ENCODE measurements at places on chromosomes 2 and 18.

DNA sequence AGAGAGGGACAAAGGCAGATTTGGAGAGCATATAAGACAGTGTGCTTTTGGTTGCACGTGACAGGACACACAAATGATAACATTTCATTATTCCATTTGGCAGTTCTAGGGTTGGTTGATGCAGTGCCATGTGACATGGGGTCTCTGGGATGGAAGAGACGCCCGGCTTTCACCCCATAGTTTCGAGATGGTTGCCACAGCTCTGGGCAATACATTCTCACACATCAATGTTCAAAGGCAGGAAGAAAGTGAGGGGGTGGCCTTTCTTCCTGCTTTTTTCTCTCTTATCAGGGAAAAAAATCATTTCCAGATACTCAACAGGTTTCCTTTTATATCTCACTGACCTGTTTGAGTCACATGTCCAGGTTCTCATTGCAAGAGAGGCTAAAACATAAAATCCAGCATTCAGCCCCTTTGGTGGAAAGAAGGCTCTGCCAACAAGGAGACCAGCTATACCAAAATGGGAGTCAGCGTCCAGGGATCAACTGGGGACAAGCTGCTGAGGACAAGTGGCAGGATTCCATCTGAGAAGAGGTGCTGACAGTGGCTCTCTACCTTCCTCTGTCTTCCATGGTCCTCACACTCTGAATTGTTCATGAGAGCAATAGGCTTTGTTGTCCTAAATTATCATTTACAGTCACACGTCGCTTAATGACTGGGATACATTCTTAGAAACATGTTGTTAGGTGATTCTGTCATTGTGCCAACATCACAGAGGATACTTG, 29.1 kb upstream of the ANKRD44 start:
- DNase-seq = no peak

GRCh38 chr2:187825-188224, 76.0 kb downstream of the SH3YL1 start:
- no peak for DNase-seq

DNA sequence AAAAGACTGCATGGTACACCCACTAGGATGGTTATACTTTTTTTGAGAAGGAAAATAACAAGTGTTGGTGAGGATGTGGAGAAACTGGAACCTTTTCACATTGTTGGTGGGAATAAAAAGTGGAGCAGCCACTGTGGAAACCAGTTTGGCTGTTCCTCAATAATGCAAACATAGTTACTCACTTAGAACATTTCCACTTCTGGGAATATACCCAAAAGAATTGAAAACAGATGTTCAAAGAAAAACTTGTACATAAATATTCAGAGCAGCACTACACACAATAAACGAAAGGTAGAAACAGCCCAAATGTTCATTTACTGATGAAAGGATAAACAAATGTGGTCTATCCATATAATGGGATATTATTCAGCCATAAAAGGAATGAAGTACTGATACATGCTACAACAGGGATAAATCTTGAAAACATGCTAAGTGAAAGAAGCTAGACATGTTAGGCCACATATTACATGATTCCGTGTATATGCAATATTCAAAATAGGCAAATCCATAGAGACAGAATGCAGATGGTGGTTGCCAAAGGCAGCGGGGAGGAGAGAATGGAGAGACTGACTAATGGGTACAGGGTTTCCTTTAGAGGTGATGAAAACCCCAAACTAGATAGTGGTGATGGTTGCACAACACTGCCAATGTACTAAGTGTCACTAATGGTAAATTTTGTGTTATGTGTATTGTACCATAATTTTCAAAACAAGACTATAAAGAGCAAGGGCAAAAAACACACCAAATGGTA, 20.9 kb upstream of the LMAN1 start:
- DNase-seq = no peak

- DNase-seq = no peak
Observed at GRCh38 chr2:33782395-33783230, 183.5 kb upstream of the FAM98A start.

DNA sequence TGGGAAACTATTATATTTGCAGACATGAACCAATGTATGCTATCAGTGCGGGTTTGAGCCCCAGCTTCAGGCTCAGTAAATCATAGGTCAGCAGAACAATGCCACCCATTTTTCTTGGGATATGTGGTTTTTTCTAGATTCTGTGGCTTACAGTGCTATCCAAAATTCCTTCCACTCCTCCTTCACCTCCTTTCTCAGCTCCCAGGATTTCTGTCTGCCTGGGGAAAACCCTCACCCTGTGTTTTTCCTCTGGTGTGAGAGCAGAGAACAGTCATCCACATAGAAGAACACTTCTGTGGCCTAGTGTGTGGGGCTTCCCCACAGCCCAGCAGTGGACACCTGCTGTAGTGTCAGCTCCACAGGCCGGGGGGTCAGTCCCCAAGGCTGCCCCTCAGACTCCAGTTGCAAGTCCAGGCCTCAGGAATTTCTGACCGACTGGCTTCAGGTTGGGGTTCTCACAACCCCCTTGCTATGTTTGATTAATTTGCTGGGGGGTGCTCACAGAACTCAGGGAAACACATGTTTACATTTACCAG, 238.2 kb downstream of the LDLRAD4 start:
- DNase-seq = no peak

DNA sequence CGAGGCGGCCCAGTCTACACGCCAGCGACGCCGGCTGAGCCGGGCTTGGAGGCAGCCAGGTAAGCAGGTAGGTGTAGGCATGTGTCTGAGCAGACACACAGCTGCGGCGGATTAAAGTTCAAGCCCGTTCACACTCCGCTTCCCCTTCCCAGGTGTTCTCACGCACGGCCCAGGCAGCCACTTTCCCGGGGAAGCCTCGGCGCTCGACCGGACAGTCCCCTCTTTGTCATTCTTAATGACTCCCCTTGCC, 367 bp downstream of the TGFA start:
- DNase-seq = no peak

- DNase-seq = no peak
Observed at GRCh38 chr2:26001743-26002351, 19.6 kb upstream of the KIF3C start.

DNA sequence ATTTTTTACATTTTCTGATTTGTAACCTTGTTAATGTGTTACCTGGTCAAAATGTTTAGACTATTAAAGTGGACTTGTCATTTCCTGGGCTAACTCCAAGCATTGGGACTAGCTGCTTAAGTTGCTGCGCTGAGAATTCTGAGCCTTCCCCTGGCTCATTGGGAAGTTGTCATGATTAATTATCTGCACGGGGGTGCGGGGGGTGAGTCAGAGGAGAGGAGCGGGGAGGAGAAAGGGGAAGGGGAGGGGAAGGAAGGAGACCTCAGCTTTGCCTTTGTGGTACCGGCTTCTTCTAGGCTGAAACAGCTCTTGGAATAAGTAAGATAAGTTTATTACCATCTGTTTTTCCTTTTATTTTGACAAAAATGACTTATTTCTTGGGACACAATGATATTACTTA, 52.9 kb upstream of the APCDD1 start:
- DNase-seq = no peak

DNA sequence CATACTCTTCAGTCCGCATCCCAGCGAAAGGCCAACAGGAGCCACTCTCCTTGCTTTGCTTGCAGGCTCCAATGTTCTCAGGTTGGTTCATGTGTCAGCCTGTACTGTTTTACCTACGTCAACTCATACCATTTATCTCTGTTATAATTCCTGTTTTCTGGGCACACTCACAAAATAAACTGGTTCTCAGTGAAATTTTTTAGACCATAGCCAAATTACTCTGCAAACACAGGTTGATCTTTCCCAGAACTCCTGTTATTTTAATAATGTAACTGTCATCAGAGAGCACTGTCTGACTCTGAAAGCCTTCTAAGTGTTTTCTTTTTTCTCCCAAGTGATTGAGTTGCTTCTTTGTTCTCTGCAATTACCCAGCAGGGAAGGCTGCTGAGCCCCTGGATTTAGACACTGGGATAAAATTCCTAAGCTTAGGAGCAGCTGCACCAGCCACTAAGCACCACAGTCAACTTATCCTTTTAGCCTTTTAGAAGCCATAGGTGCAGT, 111.6 kb upstream of the PIEZO2 start:
- no peak for DNase-seq

DNA sequence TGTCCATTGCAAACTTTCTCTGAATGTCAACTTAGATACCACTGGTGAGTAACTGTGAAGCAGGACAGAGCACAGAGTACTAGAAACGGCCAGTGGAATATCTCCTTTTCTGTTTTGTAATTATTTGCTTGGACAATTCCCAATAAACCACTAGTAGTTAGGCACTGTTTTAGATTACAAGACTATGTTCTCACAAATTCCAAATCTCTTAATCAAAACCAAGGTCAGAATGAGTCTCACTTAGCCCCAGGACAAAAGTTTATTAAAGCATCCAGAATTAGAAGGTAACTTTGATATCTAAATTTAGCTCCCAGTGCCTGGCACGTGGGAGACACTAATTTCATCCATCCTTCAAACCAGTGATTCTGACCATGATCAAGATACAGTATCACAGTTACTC, 89.0 kb downstream of the ZNF521 start:
- DNase-seq = no peak

DNA sequence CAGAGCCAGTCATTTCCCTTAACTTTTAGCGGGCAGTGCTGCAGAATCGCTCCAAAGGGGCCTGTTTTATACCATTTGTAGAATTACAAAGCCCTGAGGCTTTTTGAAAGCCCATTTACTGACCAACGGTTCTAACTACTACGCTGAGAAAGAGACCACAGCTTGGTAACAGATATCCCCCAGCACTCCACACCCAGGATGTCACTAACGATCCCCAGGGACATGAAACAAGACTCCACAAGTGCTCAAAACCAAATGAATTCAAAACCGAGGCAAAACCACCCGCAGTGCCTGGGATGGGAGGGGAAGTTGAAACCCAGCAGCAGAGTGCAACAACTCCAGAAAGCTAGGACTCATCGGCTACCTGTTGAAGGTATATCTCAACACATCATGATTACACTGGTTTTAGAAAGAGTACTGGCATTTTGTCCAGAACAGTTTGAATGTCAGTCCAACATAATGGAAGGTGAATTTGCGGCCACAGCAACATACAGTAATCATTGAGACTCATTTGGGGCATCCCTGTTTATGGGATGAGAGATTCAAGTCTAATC, 33.6 kb upstream of the LRP2 start:
- no peak for DNase-seq

DNA sequence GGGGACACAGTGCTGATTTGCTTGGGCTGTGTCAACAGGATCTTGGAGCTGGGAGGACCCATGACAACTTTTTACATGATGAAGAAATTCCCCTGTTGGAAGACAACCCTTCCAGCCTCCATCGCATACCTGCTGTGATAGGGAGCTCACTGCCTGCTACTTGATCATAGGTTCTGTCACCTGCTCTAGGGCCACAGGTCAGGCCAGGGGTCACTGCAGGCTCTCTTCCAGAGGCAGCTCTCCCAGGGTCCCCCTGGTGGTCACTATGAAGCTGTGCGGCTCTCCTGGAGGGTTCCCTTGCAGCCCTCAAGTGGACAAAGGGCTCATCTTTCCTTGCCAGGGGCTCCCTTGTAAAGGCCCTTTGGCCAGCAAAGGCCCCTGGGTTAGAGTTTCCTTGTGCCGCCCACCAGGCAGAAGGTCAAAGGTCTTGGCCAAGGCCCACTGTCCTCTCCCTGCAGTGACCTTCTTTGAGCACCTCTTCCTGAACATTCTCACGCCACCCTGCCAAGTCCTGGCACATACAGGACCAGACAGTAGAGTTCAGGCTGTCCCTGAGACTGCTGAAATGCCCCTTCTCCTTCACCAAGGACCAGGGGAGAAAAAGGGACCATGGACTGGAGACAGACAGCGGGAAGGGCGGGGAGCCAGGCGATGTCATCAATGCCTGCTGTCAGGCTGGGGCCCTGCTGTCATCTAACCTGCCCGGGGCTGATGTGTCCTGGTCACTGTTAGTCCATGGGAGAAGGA, 345.1 kb downstream of the DYSF start:
- DNase-seq = no peak
